ENCODE measurements at places on chromosomes 1 and 21.

GRCh38 chr21:35164380-35164779, 115.3 kb upstream of the RUNX1 start:
- DNase-seq, result no peak

- DNase-seq, result no peak
Measured at GRCh38 chr1:72846476-72847278, 564.3 kb upstream of the NEGR1 start.

DNA sequence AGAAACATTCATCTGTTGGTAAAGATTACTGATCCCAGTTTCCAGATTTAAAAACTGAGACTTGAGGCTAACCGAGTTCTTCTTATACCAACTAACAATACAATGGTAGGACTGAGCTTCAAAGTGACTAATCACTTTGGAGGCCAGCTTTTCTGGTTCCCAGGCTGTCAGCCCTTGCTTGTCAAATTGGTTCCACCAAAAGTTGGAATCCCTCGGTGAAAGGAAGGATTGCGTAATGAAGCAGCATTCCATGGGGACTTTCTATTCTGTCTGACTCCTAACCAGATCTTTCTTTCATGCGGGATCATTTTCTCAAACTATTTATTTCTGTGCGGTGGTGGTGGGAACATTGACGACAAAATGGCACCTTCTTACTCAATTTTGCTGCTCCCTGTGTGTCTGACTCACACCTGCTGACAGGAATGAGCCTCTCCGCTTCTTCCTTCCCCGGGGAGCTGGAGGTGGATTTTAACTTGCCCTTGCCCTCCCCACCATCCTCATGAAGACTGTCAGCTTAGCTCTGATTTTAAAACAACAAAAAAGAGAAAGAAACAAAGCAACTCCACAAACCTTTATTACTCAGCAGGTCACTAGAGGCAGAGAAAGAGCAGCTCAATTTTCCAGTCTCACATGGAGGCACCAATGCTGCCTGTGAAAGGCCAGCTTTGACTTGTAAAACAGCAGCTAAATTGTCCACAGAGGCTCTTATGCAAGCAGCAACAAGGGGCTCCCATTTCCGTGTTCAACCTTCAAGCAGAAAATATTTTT, 32.9 kb upstream of the RASAL2 start:
- DNase-seq, result no peak

GRCh38 chr1:156794506-156795373, 21.9 kb downstream of the SH2D2A start:
- no peak for DNase-seq

- no peak for DNase-seq
Measured at GRCh38 chr1:236507022-236507700, 16.6 kb upstream of the LGALS8 start.

GRCh38 chr1:228448372-228448771, 31.7 kb upstream of the TRIM17 start:
- no peak for DNase-seq

- no peak for DNase-seq
Measured at GRCh38 chr1:5637171-5637570, 355.1 kb downstream of the NPHP4 start.

DNA sequence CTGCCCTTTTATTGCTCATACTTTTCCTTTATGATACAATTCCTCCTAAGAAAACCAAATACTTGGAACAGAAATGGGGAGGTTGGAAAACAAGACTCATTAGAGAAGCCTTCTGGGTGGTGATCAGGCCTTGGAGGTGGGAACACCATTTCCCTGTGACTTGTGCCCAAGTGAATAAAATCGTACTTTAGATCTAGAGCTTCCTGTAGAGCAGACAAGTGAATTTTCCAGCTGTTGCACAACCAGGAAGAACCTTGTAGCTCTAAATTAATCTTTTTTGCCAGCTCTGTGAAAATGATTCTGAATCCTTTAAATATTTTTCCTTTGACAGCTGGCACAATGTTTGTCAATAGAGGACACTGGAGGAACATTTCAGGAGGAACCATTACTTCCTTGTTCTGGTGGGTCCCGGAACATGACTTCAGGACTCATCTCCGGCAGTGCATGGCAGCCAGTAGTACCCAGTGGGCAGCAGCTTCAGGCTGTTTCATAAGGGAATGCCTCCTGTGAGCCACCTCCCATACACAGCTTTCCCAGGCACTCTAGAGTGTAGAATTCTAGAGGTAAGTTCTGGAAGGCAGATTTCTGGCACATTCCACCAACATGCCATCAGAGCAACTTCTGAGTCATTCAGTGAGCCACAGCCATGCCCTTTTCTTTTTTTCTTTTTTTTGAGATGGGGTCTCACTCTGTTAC, 5.5 kb upstream of the SNAPIN start:
- DNase-seq, result no peak

GRCh38 chr1:227561241-227561907, 2.0 kb upstream of the ZNF678 start:
- no peak for DNase-seq

GRCh38 chr1:187092104-187092503, 263.4 kb downstream of the PLA2G4A start:
- DNase-seq, result no peak

- no peak for DNase-seq
Measured at GRCh38 chr1:195898924-195899323, 709.3 kb downstream of the KCNT2 start.

DNA sequence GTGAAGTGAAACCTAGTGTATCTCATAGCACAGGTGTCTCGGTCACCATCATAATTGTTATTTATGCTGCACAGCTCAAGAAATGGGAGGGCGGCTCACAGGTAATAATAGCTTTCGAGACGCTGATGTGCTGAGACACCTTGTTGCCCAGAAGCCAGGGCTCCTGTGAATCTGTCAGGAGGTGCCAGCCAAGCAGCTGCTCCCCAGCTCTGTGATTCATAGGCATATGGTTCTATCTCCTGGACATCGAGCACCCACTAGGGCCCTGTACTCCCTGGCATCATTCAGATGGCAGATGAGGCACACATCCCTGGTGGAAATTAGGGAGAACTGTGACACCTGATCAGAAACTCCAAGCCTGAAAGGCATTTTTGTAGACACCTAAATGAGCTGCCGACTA, 53.5 kb downstream of the SYT6 start:
- no peak for DNase-seq

- no peak for DNase-seq
Measured at GRCh38 chr1:110240476-110241210, 30.5 kb downstream of the KCNC4 start.

GRCh38 chr1:1246577-1247340, at the start of gene C1QTNF12:
Gene C1QTNF12, minus strand, starts transcription at chr1:1246722. Its CDS starts 32 bp downstream, at chr1:1246690.
- DNase-seq, result no peak

GRCh38 chr1:55597910-55598309, 382.7 kb upstream of the USP24 start:
- no peak for DNase-seq

DNA sequence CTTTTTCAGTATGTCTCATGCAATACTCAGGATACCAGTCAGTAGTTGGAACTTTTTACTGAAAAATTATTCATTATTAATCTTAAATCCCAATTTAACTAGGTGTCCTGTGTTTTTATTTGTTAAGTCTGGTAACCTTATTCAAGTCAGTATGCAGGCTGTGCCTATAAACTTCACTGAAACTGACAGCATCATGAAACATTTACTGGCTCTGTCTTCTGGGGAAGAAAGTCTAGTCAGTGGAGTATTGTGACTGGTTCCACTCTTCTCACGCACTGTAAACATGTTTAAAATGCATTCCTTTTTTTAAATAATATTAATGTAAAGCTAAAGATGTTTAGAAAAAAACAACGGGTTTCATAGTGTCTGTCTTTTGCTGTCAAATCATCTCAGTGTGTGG, 739.7 kb downstream of the LTN1 start:
- no peak for DNase-seq

DNA sequence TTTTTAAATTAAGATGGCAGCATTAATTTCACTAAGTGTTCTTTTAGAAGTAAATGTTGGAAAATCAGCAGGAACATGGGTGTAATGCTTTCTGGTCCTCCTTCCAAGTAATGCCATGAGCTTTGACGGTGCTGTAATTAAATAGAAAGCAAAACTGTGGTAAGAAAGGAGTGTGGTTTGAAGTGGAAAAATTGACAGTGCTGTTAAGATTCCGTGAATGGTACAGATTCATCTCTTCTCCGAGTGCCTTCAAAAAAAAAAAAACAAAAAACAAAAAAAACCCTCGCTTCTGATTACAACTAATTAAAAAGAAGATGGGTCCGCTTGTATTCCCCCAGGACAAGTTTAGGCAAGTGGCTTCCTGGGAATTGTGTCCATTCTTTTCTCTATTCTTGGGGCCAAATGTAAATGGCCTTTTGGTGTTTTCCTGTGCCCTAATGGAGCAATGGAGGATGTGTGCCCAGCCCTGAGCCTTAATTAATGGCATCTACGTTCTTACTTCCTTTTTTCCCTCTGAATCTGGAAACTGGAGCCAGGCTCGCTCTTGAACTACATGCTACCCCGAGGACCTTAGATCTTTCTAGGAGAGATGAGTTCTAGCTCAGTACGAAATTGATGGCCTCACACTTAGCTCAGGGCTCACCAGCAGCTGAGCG, 5.1 kb downstream of the LMO4 start:
- DNase-seq, result no peak

DNA sequence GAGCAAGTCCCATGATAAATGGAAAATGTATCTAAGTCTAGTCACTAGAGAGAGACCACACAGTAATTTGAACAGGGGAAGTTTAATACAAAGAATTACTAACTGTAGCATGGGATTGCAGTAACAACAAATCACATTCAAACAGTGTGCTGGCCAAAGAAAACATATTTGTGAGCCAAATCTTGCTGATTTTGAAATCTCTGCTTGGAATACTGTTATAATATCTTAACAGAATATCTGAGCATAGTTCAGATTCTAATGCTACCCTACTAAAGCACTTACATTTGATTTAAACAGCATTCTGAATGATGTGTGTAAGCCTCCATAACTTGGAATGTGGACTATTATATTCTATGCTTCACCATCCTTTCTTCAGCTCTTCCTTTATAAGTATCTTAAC, 270.0 kb upstream of the BRINP3 start:
- no peak for DNase-seq

DNA sequence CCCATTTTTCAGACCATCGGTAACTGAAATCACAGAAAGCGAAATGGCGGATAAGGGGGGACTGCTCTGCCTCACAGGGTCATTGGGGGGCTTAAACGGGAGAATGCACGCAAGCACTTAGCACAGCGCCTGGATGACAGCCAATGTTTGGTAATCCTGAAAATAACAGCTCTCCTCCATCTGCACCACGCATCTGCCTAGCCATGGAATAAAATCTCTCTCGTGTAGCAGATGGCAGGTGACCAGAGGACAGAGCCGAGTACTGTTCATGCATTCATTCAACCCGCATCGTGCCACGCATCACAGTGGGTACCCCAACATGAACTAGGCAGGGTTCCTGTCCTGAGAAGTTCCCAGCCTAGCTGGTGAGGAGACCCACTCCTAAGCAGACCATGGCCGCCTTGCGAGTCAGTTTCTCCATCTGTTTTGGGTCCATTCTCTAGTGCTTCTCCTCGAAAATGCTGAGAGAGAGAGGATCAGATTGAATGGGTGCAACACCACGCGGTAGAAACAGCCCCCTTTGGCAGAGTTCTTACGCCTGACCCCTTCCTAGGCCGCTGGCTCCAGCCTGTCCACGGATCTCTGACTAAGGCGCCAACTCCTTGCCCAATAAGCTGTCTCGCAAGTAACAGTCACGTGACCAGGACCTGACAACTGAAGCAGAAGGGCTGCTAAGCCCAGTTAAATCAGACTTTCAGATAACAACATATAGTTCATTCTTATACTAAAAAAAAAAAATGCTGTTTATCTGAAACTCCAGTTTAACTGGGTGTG, 7.3 kb downstream of the SLC1A7 start:
- no peak for DNase-seq

DNA sequence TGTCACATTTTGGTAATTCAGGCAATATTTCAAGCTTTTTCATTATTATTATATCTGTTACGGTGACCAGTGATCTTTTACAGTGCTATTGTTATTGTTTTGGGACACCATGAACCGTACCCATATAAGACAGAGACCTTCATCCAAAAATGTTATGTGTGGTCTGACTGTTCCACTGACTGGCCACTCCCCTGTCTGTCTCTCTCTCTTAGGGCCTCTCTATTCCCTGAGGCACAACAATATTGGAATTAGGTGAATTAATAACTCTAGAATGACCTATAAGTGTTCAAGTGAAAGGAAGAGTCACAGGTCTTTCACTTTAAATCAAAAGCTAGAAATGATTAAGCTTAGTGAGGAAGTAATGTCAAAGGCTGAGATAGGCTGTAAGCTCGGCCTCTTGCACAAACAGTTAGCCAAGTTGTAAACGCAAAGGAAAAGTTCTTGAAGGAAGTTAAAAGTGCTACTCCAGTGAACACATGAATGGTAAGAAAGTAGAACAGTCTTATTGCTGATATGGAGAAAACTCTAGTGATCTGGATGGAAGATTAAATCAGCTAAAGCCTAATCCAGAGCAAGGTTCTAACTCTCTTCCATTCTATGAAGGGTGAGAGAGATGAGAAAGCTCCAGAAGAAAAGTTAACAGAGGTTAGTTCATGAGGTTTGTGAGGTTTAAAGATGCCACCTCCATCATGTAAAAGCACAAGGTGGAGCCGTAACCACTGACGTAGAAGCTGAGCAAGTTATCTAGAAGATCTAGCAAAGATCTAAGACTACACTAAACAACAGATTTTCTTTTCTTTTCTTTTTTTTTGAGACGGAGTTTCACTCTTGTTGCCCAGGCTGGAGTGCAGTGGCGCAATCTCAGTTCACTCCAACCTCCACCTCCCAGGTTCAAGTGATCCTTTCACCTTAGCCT, 19.7 kb upstream of the DIPK1A start:
- no peak for DNase-seq

DNA sequence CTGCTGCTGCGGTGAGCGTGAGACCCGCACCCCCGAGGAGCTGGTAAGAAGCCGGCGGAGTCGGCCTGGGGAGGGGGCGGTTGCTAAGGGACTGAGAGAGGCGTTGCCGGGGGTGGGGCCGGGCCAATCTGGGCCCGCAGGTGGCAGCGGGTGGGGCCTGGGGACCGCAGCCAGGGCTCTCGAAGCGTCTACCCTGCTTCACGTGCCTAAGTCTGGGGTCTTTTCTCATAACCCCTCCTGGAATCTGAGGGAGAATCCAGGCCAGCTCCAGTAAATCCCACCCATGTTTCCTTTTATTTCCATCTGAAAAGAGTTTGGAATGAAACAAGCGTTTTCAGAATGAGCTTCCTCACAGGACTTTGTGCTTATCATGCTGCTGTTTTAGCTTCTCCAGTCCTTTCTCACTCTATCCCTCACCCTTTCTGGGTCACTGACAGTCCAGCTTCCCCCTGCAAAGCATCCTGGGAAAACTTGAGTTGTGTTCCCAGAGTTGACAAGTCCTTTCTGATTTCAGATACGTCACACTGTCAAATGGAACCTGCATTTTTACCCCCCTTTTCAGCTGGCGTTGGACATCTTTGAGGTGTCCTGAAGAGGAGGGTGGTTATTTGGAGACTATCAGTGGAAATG, 431 bp downstream of the CLCN6 start:
- DNase-seq, result no peak

DNA sequence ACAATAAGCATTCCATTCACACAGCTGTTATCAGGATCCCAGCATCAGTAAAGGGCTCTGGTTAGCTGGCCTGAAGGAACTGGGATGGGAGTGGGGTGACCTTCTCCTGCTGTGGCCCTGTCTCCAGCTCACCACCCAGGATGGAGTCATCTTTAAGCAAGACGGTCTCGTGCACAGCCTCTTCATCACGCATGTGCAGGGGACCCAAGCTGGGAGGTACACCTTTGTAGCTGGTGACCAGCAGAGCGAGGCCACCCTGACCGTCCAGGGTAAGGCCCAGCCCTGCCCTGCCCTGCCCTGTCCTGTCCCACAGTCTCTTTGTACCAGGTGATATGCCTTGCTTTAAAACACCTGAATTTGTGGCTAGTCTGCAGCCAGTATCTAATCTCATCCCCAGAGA, 24.3 kb downstream of the IGFN1 start:
- DNase-seq, result no peak

GRCh38 chr21:20276377-20276776, 721.8 kb upstream of the NCAM2 start:
- DNase-seq, result no peak
